ENCODE measurements at places on chromosomes 12 and 14.

DNA sequence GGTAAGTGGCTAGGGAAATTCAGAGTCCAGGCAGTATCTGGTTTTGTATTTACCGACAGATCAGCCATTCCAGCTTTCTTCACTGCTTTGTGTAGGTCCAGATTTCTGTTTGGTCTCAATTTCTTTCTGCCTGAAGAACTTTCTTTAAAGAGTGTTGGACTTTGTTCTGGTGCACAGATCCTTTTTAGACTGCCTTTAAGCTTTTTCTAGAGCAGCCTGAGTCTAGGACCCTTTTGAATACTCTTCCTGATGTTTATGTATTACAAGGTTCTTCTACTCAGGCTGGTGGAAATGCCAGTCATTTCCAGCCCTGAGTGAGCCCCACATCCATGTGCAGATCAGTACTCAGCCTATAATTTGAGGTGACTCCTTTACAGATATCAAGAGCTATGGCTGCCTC lies 54.7 kb downstream of the DAAM1 start:
- no peak for DNase-seq

DNA sequence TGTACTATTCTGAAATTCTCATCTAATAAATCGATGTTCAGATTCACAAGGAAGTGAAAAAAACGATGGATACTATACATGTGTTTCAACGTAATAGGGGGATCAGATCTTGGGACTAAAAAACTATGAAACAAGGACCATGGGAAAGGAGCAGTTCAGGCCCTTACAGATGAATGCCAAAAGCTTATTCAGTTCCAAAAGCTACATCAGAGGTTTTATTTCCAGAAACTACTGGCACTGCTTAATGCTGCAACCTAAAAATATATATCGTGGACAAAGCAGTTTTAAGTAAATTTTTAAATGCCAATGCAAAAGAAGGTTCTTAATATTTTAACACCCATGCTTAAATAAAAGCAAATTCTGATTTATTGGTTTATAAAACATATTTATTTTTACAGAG lies 38.5 kb downstream of the LRIG3 start:
- DNase-seq: no peak

GRCh38 chr12:67758119-67758518 lies 109.6 kb downstream of the DYRK2 start:
- no peak for DNase-seq

DNA sequence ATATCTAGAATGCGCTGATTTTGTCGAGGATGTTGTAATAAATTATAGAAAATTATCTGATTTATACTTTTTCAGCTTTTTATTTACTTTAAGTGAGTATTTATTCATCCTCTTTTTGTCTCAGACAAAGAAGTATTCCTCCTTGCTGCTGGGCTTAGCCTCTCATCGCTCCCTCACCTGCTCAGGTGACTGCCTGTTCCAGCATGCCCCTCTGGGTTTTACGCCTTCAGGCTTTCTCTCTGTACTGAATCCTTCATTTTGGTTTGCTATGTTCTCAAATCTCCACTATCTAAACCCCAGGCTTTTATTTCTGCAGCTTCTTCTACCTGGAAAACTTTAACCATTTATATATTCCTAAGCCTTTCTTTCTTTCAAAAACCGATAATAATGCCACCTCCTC lies 1650.9 kb upstream of the SEL1L start:
- DNase-seq: no peak

DNA sequence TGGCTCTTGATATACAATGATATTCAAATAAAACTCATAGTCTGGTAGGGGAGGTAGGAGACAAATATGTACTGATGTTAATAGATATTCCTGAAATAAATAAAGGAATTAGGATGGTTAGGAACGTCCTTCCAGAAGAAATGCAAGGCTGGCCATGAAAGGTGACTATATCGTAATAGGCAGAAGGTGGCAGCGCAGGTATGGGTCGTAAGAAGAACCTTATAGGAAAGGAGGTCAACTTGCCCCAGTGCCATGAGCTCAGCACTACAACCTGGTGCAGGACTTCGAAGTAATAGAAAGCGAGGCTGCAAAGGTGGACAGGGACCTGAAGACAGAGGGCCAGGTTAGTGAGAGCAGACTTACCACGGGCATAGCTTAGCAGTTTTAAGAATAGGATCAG lies 55.3 kb upstream of the FGD4 start:
- no peak for DNase-seq

DNA sequence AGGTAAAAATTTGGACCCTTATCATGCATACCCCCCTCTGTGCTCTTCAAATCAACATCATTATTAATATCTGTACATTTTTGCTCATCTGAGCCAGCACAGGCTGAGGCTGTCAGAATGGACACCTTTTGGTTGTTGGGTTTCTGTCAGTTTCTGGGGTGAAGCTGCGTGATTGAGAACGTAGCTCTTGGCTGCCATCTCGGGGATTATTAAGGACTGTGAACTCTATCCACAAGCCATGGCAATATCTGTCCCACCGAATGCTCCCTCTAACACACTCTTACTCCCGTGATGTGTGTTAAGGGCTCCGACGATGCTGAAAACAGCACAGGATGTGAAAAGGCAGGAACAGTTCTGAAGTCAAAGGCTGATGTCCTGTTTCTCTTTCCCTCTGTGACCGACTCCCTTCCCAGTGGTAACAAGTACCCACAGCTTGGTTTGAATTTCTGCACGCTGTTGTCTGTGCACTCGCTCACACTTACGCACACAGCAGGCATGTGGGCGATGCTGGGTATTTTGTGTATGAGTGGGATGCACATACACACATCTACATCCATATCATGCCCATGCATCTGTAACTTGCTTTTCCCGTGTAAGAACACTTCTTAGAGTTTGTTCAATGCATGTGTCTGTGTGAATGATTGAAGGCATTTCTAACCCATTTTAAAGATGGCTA lies 405.6 kb downstream of the TMEM121 start:
- no peak for DNase-seq

Data from stimulated activated CD8-positive, alpha-beta memory T cell treated with anti-CD3 and anti-CD28 coated beads, Interleukin-7, amount 100 ng/mL, for 1 hour (primary cell).